ENCODE measurements at places on chromosomes 1 and 21.
A peak's percentile ranks its signal among the peaks of the same experiment; 100 is the strongest.

- peak; percentile 97 for DNase-seq
Observed at GRCh38 chr1:113072757-113073478, at the start of gene LRIG2. Gene LRIG2, plus strand, starts transcription at chr1:113073198. Its CDS starts 209 bp downstream, at chr1:113073407.

GRCh38 chr1:198942466-198942865 is 303.6 kb downstream of the PTPRC start:
- no peak for DNase-seq

GRCh38 chr1:233361876-233362275 is 34.4 kb downstream of the MAP3K21 start:
- no peak for DNase-seq

DNA sequence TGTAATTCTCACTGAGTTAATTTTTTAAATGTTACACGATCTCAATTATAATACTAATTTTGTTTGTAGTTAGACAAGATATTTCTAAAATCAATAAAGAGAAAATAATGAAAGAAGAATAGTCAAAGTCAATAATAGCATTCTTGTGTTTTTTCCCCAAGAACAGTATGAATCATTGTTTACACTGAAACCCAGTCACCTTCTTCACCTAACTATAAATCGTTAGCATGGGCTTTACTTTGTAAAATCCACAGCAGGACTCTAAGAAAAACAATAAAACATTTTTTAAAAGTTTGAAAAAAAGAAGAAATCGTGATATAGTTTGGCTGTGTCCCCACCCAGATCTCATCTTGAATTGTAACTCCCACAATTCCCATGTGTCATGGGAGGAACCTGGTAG is 234.6 kb upstream of the LYPLAL1 start:
- no peak for DNase-seq

GRCh38 chr1:182069028-182069466 is 7.5 kb upstream of the ZNF648 start:
- no peak for DNase-seq

- DNase-seq = no peak
Observed at GRCh38 chr1:206098242-206098919, 18.8 kb downstream of the AVPR1B start.

GRCh38 chr1:206716159-206716869 is 31.6 kb downstream of the MAPKAPK2 start:
- DNase-seq = no peak

- no peak for DNase-seq
Observed at GRCh38 chr1:175015243-175015642, 8.0 kb downstream of the MRPS14 start.

DNA sequence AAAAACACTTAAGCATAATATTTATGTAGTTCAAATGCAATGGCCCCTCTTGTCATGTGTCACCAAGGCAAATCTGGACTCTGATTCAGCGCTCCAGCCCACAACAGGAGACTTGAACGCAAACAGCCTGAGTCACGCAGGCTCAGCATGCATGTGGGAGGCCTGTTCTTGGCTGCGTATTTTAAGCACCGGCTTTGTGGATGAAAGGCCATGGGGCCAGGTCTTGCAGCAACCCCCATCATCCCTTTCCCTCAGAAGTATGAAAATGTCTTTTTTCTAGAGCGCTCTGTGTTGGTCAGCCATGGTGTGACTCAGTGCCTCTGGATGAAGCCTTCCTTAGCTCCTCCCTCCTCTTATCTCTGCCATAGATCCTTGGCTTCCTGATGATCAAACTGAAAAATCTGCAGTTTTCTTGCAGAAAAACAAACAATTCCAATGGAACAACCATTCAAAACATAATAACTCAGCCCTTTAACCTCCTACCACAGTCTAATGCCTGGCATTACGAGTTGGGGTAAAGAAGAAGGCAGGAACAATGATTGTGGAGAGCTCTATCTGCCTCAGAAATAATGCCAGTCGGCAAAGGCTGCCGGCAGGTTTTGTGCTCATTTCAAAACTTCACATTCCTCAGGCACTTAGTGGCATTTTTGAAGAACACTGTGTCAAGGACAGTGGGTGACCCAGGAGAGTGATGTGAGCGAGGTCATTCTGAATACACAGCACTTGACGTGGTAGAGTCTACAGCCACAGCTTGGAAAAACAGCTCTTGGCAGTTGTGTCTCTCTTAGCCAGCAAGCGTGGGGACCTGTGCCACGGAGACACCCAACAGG is 167.5 kb downstream of the CLIC6 start:
- DNase-seq = no peak

GRCh38 chr1:175364424-175365076 is 172.0 kb upstream of the KIAA0040 start:
- DNase-seq = no peak

DNA sequence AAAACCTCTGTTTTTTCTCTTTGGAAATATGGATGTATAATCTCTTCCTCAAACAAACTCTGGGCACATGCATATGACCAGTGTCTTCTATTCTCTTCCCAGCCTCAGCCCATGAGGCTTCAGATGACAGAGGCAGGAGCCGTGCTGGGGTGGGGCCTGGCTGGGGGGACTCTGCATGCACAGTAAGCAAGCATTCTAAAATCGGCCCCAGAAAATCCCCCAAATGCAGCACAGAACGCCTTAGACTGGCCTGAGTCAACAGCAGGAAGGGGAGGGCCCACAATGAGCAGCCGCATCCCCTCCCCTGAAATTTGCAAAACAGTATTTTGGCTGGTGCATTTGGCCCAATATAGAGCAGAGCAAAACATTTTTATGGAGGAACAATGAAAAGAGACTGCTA is 47.8 kb downstream of the ITPKB start:
- DNase-seq = peak; percentile 31

DNA sequence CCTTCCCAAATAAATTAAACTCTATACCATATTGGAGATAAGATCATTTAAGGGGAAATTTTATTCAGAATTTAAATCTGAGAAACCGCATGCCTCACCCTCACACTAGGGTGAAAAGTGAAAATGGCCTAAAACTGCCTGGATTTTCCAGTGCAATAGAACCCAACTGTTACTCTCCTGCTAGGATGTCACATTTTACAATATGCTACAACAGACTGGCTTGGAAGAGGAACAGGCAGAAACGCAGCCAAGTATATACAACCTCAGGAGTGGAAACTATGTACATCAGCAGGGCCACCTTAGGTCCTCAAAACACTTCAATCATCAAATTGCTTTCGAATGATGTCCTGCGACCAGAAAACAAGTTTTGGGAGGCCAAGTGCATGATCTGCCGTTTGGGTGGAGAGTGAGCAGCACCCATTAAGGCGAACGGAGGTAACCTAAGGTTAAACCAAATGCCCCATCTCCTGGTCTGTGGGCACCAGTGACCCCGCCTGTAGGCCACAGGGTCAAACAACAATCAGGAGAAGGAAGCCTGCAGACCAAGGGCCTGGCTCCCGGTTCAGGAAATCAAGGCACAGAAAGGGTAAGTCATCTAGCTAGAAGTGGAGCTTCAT is 4.9 kb downstream of the RCAN1 start:
- DNase-seq = no peak

GRCh38 chr1:180184041-180184440 is 29.4 kb downstream of the QSOX1 start:
- no peak for DNase-seq

GRCh38 chr1:156144742-156145141 is 8.6 kb upstream of the SEMA4A start:
- DNase-seq = no peak

- DNase-seq = no peak
Observed at GRCh38 chr1:213953806-213954205, 34.0 kb upstream of the PROX1 start.

- DNase-seq = no peak
Observed at GRCh38 chr1:39489567-39490239, 1.7 kb upstream of the BMP8A start.

DNA sequence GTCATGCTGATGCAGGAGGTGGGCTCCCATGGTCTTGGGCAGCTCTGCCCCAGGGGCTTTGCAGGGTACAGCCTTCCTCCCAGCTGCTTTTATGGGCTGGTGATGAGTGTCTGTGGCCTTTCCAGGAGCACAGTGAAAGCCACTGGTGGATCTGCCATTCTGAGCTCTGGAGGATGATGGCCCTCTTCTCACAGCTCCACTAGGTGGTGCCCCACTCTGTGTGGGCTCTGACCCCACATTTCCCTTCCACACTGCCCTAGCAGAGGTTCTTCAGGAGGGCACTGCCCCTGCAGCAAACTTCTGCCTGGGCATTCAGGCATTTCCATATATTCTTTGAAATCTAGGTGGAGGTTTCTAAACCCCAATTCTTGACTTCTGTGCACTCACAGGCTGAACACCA is 1188.6 kb downstream of the MRPL39 start:
- DNase-seq = no peak
